ENCODE measurements at places on chromosomes 12 and 14.

DNA sequence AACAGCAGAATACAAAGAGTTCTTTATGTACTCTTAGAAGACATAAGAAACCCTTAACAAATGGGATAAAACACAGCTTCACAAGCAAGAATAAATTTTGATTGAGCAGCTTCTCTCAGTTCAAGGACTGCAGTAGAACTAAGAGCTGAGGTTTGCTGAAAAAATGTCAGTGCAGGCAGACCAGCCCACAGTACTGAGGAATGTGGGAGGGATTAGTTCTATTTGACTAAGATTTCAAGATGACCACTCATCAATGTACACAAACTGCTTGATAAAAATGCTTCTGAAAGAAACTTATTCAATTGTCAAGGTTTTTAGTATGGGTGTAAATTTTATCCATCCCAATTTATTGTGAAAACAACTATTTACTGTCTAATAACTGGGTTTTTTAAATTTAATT lies 138.4 kb downstream of the SEC23A start:
- no peak for DNase-seq

GRCh38 chr12:89750389-89751351 lies 42.0 kb upstream of the ATP2B1 start:
- DNase-seq: no peak

GRCh38 chr14:91861091-91861490 lies 6.2 kb downstream of the TC2N start:
- peak; percentile 42 for DNase-seq

DNA sequence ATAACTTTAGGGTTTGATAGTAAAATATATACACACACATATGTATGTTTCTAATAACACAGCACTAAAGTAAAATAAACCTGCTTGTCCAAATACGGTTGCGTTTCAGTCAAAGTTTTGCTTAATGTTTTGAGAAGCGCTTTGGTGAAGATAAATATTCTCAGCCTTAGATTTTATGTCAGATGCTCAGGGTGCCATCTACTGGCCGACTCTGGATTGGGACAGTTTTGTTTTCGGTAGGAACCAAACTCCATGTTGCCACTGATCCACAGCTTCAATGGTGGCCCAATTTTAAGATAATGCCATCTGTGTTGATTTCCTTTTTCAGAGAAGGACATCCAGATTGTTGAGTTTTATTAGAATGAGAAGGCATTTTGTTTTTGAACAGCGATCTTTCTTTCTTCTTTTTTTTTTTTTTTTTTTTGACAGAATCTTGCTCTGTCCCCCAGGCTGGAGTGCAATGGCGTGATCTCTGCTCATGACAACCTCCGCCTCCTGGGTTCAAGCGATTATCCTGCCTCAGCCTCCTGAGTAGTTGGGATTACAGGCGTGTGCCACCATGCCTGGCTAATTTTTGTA lies 43.1 kb downstream of the LLPH start:
- peak; percentile 48 for DNase-seq

DNA sequence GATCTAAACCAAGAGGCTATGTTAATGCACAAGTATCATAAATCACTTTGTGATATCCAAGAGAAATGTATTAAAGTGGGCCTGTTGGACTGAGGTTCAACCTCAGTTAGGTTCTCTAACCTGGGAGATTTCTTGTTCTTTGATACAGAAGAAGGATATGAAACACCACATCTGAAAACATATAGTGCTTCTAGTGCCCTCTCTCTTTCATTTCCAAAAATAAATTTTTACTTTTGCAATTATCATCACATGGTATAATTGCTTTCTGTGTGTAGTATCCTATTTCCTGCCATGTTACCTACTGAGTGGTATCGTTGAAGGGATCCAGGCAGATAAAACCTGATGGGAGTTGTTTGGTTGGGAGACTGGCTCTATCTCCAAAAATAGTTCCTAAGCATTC lies 264.9 kb downstream of the CCER1 start:
- DNase-seq: no peak
